Left renal cortex interstitium (tissue), 4 donors: ENCODE measurements at places on chromosomes 5 and 9. TPM values are rescaled to one million over a fixed set of nuclear protein-coding genes. Genes with fewer than 3 reads are reported as not detected.

DNA sequence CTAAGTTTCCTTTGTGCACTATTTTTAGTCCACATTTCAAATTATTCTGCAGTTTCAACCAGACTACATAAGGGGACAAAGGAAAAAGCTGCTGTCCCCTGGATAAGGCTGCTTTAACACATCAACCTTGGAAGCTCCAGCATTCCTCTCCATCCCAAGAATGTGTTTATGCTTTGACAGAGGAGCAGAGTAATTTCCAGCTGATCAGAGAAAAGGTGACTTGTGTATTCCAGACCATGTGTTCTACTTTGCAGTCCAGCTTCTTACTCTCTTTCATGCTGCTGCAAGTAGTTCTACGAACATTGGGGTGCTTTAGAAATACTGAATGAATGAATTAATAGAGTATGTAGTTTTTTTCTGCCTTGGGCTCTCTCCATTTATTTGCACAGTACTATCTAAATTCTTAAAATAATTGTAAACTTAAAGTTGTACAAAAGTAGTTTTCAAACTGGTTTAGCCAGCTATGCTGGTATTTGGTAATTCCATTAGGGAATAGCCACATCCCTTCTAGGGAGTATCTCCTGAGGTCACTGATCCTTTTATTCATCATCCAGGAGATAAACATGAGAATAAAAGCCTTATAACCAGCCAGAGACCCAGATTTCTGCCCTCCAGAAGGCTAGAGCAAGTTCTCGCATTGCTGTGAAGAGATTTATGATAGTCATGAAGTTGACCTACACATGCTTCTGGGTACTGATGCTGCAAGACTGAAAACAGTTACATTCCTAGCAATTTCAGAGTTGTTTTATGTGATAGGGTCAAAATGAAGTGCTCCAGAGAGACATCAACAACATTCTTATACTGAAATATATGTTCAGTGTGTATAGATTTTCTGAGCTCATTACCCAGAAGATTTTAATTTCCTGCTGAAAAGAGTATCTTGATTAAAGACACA lies 215.2 kb downstream of the COMMD10 start:
- DNase-seq: peak; percentile 55

DNA sequence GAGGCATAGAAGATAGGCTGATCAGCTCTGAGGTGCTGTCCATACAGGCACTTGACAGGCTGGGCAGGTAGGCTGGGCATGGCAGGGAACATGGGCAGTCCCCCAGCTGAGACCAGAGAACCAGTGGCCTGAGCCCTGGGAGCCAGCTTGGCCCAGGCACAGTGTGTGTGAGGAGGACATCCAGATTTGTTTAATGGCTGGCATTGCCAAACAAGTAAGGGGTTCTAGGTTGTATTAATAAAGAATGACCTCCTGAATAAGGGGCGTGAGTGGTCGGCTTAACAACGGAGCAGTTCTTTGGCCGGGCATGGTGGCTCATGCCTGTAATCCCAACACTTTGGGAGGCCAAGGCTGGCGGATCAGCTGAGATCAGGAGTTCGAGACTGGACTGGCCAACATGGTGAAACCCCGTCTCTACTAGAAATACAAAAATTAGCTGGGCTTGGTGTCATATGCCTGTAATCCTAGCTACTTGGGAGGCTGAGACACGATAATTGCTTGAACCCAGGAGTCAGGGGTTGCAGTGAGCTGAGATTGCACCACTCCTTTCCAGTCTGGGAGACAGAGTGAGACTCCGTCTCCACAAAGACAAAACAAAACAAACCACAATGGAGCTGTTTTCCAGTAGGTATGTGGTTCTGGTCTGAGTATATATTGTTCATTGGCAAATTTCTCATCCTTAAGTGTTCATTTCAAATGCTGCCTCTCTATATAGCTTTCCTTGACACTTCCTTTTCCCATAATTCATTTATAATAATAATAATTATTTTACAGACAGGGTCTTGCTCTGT lies 56.2 kb downstream of the ANGPTL2 start:
- DNase-seq: no peak

FOXI1 gene
- polyA plus RNA-seq: 7.9 TPM

MARCOL gene
- 0.08 TPM for polyA plus RNA-seq

DNA sequence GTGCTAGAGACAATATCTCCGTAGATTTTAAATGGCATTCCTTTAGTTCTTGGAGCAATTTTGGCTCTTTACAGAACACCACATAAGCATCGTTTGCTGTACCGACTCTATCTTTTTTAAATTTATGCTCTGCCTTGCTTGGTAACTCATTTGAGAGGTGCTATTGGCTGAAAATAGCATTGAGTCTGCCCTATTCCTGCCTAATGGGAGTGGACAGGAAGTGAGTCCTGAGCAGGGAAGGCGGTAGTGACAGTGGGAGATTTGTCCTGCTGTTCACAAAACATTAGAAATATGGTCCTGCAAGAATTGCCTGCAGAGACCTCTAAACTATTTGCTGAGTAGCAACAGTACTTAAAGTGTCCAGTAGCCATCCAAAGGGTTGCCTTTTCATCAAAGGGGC lies 115.2 kb upstream of the IFNE start:
- no peak for DNase-seq

GRCh38 chr9:108562176-108562575 lies 293.6 kb downstream of the ACTL7B start:
- DNase-seq: no peak

DNA sequence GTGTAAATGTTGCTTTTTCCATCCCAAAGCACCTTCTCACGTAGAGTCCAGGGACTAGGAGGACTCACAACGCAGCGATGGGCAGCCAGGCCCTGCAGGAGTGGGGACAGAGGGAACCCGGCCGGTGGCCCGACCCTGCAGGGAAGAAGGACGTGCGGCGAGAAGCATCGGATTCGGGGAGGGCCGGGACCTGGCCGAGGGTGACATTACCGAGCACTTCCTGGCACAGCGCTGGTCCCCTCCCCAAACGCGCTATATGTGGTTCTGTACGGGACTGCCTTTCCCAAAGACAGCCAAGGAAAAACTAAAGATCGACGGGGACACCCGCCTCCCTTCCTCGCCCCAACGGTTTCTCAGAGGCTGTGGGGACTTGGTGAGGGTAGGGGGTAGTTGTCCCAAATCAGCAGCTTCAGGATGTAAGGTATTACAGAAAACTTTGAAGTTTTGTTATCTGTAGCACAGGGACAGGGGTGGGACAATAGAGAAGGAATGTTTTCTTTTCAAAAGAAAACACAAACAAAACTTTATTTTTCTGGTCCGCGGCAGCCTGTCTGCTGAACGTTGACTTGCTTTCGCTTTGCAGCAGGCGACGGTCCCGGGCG lies 887 bp upstream of the MAP3K1 start:
- DNase-seq: no peak

RNF183 gene
- polyA plus RNA-seq: 6.6 TPM

DNA sequence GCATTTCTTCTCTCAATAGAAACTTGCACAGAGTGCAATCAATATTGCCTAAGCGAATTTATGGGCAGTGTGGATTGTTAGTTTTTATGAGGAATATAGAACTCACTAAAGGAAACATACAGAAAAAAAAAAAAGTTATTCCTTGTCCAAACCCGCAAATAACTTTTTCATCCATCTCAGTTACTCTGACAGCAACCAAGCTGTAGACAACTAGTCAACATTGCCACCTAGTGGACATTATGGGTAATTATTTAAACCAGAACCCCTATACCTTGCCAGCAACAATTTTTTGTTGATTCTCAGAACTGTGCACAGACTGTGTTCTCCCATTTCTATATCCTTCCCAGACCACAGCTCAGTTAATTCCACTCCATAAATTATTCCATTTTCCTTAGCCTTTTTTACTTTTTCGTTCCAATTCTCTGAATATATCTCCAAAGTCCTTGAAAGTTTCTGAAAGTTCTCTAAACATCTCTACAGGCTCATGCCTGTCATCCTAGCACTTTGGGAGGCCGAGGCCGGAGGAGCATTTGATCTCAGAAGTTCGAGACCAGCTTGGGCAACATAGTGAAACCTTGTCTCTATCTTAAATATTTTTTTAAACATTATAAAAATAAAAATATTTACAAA lies 2.6 kb upstream of the AFAP1L1 start:
- no peak for DNase-seq

DNA sequence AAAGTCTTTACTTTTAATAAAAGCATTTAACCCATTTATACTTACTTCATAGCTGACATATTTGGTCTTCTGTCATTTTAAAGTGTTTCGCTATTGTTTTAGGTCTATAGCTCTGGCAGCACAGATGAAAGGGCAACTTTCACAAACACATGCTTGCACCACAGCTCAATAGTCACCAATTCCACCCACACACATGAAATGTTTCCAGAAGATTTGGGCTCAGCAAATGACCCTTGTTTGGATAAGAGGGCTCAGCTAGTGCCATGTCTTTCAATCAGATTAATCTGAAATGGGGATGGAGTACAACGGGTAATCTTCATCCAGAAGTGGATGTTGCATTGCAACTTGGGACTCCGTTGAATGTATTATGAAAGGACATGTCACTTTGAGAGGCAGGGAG lies 176.0 kb downstream of the FGF18 start:
- no peak for DNase-seq

- no peak for DNase-seq
Measured at GRCh38 chr9:5543875-5544702, 33.8 kb downstream of the PDCD1LG2 start.
